ENCODE measurements at places on chromosomes 5 and 9.
A peak's percentile ranks its signal among the peaks of the same experiment; 100 is the strongest.

DNA sequence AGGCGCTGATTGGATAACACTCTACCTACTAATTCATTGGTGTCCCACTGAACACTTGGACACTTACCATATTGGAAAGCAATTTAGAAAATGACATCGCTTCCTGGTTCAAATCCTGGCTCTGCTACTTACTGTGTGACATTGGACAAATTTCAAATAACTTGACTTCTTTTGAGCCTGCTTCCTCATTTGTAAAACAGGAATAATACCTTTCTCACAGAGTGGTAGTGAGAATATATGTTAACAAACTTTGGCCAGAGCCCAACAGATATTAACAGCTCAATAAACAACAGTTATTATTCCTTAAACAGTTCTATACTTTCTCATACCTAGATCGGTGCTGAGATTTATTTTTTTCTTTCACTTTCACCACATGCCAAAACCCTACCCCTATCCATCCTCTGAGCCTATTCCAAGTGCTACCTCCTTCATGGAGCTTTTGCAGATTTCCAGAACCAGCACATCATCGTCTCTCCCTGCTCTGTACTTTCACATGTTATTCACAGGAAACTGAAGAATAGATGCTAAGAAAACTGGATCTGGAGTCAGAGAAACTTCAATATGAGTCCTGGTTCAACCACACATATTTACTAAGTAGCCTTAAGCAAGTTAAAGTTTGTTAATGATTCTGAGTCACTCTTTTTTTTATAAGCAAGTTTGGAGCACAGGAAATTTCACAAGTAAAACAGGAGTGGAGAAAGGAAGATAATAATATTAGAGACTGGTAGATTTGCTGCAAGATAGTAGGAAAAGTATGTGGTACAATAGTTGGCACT, 92.3 kb downstream of the STRBP start:
- DNase-seq: no peak

- no peak for DNase-seq
Observed at GRCh38 chr5:172598251-172599203, 42.5 kb upstream of the NEURL1B start.

DNA sequence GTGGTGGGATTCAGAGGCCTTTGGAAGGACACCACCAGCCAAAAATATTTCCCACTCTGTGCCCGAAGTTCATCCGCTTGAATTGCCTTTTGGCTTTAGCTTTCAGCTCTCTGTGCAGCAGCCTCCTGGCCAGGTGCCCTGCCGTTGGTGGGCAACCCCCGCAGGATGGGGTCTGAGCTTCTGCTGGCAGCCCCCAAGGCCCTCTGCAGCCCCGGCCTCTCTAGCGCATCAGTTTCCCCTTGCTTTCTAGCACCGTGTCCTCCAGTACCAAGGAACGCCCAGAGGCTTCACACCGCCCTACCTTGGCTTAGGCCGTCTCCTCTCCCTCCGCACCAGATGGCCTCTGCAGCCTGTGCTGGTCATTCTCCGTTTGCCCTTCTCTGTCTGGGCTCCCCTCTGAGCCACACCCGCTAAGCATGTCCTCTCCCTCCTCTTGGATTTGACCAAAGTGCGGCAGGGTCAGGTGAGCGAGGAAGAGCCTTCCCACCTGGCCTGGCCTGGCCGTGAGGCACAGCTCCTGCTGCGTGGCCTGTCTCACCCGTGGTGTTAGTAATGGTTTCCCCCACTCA, 4.2 kb upstream of the TSC1 start:
- DNase-seq: no peak

DNA sequence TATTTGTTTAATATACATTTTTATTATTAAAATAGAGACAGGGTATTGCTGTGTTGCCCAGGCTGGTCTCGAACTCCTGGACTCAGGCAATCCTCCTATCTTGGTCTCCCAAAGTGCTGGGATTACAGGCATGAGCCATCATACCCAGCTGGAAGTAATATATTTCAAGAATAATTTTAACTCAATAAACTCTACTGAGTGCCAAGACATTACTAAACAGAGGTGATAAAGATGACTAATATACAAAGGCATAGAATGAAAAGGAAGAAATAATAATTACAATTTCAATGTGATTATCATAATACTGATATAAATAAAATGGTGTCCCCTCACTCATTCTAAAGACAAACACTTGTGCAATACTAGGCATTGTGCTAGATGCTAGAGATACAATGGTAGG, 13.9 kb downstream of the GOLPH3 start:
- no peak for DNase-seq

GRCh38 chr5:147949711-147950573, 43.6 kb upstream of the C5orf46 start:
- DNase-seq: no peak

- no peak for DNase-seq
Observed at GRCh38 chr9:60545878-60546385, 368.3 kb upstream of the SPATA31A5 start.

GRCh38 chr5:96648593-96648992, 13.6 kb upstream of the CAST start:
- no peak for DNase-seq

DNA sequence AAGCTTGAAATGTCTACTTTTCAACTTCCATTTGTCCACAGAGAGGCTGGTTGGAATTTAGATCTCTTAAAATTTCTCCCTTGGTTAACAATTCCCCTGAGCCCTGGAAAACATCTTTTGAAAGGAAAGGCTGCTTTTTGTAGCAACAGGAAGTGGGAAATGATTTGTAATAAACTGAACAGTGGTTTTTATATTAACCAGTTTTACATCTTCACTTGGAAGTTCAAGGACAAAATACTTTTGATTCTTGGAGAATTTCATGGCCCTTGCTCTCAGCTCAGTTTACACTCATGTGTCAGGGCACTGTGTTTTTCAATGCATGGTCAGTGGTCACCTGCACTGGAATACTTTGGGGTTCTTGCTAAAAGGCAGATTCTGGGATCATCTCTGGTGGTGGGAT, 9.9 kb downstream of the MLANA start:
- no peak for DNase-seq

DNA sequence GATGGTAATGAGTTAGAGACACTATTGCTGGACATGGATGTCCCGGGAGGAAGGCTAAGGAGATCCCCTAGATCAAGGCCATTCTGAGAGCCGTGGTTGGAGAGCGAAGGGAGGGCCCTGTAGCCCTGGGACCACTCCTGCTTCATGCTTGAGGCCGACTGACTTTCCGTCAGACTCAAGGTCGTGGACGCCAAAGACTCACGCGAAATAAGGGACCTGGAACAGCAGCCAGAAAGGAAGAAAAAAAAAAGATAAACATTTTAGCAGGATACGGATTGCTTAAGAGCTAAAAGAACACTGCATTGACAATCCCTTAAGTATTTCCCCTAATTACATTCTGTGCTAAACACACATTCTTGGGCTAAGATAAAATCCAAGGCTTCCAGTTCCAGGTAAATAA, 181.2 kb downstream of the GLIS3 start:
- no peak for DNase-seq

- no peak for DNase-seq
Observed at GRCh38 chr5:59276325-59276675, 617.2 kb downstream of the PDE4D start.

DNA sequence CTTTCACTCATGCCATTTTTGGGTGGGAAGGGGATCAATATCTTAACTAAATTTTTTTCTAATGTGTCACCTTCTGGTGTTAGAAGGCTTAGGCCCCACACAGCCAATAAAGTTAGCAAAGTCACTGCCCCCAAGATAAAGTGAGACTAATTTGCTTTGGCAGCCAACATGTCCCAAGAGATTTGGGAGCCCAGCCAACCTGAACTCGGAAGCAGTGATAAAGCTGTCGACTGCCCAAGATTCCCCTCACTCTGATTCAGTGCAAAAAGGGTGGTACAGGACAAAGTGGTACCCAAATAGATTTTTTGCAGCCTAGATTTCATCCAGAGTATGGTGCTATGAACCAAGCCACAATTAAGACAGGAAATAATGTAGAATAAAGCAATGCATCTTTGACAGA, 572.5 kb upstream of the ARRDC3 start:
- no peak for DNase-seq

DNA sequence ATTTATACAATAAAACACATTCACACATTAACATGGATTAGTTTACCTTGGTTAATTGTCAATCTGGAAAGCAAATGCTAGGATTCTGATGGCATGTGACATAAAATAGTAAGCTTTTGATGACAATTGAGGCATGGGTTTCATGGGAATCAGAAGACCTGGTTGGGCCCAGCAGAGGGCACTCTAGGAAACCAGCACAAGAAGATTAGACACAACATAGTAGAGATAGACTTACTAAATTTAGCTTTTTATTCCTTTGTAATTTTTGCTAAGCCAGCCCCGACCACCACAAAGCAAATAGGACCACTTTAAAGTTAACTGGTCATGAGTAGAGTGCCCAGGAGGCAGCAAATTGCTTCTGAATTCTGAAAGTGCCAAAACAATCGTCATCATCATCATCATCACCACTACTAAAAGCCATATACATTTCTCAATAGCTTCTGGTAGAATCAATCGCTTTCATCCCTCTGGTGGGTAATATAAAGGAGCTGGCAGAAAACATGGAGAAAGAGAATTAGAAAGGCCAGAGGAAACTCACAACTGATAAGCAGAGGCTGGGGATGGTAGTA, 163.2 kb downstream of the ARRDC3 start:
- peak; percentile 2 for DNase-seq
